ENCODE measurements at places on chromosomes 16 and 17.

- no peak for DNase-seq
Measured at GRCh38 chr16:63714876-63715275, 1407.0 kb downstream of the CDH11 start.

- no peak for DNase-seq
Measured at GRCh38 chr17:17355426-17355825, 52.3 kb downstream of the NT5M start.

DNA sequence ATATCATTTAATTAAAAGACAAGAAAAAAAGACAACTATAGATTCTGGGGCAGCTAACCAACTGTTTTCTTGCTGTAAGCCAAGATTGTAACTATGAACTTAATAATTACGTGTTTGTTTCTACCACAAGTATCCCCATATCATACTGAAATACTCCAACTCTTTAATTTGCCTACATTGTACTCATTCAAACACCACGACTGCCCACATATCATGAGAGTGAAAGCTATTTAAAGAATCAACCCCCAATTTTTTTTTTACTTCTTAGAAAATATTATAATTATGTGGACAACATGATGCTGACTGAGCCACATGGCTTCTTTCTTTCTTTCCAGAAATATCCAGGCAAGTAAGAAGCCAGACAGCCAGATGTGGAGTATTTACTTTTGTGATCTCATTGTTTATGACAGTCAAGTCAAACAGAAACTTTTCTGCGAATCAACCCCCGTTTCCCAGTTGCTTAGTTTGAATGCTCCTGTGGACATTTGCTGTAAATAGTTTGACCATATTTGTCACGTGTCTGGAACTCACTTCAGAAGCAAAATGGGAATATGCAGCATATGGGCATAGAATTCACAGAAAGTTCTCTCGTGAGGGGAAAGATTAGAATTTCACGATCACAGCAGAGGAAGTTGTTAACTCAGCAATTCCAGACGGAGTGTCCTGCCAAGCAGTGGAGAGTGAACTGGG is 126.8 kb upstream of the PSMD7 start:
- no peak for DNase-seq

DNA sequence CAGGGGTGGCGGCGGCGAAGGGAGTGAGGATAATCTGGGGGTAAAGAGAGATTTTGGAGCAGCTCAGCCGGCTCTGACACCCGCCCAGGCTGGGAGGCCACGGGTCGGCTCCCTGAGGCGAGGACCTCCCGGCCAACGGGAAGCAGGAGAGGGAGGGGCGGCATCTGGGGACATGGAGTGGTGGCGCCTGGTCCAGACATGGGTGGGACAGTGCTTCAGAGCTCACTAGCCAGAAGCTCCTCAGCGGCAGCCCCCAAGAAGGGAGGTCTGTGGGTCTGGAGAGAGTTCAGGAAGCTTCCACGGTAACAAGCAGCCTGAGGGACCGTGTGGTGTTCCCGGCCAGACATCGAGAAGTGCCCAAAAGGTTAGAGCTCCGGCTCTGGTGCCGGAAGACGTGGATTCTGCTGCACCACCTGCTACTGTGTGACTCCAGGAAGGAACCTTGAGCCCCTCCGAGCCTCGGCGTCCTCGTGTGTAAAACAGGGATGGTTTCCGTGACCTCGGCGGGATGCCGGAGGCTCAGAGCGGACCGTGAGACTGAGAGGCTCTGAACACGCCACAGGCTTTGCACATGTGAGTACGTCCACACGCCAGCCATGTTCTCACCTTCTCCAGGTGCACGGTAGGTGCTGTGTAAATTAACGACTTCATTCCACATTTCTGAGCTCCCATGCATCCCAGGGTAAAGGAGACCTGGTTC is 56.9 kb downstream of the TIMM22 start:
- DNase-seq: no peak

GRCh38 chr16:21654881-21655280 is 2.5 kb upstream of the IGSF6 start:
- DNase-seq: no peak

DNA sequence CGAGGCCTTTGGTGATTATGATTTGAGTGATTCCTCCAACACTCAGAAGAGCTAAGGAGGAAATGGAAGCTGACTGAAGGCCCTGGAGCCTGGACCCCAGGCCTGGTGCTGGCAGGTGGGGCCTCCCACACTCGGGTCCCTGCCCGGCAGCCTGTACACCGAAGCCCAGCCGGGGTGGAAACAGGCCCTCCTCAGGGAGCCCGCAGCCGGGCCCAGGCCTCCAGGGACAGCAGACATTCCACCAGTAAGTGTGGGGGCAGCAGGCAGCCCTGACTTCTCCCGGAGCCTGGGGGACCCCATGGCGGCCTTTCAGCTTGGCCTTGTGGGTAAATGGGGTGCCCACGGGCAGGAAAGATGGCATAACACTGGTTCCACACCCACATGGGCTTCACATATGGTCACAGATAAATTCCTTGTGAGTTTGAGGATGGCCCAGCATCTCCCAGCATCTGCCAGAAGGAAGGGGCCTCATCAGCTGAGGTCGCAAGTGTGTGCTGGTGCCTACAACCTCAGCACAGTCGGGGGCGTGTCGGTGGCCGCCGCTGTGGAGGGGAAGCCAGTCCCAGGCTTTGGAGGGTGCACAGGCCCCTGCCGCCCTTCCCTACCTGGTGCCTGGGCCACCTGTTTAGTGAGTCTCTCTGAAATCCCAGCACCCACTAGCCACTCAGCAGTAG is 29.2 kb upstream of the SLC38A10 start:
- no peak for DNase-seq

- DNase-seq: no peak
Measured at GRCh38 chr17:1872976-1873375, 43.2 kb downstream of the RPA1 start.

GRCh38 chr17:61015966-61016365 is 338.3 kb downstream of the BCAS3 start:
- DNase-seq: no peak

- DNase-seq: no peak
Measured at GRCh38 chr17:18017958-18018357, 21.0 kb downstream of the ATPAF2 start.

DNA sequence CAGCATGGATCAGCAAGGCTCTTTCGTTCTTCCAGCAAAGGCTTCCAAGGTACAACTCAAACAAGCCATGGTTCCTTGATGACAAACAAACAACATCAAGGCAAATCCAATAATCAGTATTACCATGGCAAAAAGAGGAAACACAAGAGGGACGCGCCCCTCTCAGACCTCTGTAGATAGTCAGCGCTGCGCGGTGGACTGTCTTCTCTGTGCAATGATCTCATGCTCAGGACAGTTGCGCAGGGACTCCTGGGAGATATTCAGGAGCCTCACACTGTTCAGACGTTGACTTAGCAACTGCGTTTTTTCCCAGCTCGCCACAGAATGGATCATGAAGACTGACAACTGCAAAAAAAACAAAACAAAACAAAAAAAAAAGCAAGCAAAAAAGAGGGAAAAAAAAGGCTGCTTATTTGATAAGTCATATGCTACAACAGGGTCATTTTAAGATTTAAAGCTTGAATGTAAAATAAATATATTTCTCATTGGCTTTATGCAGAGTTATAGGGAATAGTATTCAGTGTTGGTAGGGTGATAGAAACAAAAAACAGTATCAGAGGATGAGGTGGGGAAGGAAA is 37.1 kb upstream of the ADCY7 start:
- no peak for DNase-seq

GRCh38 chr16:12749076-12749475 is 54.6 kb downstream of the CPPED1 start:
- no peak for DNase-seq

DNA sequence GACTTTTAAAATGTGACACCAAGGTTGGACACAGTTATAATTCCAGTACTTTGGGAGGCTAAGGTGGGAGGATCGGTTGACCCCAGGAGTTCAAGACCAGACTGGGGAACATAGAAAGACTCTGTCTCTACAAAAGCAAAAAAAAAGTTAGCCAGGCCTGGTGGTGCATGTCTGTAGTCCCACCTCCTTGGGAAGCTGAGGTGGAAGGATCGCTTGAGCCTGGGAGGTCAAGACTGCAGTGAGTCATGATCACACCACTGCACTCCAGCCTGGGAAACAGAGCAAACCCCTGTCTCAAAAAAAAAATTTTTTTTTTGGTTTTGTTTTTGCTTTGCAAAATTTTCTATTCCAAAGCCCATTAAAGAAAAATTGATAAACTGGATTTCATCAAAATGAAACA is 281.4 kb downstream of the BCAS3 start:
- no peak for DNase-seq

GRCh38 chr17:34464812-34465211 is 101.8 kb upstream of the CCL1 start:
- DNase-seq: no peak

- no peak for DNase-seq
Measured at GRCh38 chr17:32551186-32551955, 64.6 kb downstream of the CDK5R1 start.

DNA sequence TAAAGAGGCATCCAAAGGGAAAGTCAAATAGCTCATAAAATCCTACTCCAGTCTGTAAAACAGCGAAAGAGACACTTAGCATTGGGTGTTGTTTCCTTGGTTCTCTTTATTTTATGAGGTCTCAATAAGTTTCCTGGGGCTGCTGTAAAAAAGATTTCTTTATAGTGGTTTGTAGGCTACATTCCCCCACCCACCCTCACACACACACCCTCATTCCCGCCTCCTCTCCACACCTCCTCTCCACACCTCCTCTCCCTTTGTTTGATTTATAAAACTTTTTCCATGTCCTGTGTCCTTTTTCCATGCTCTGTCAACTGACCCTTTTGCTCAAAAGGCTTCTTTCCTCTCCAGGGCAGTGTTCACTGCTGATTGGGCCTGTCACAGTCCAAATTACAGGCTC is 178.9 kb upstream of the SOX9 start:
- DNase-seq: no peak

DNA sequence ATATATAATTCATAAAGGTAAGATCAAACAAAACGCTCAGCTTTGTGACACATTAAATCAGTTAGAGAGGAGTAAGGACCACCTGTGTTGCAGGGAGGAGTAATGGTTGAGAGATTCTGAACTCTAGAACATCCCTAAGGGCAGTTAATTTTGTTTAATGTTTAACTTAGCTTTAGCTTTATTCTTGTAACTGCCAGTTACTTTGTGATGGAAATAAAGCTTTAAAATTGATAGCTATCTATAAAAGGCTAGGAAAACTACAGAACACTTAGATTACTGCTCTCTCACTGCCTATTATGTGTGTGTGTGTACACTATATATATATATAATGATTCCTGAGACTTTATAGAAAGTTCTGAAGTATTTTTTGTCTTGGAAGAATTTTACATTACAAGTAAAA is 37.8 kb downstream of the PTRH2 start:
- DNase-seq: no peak

DNA sequence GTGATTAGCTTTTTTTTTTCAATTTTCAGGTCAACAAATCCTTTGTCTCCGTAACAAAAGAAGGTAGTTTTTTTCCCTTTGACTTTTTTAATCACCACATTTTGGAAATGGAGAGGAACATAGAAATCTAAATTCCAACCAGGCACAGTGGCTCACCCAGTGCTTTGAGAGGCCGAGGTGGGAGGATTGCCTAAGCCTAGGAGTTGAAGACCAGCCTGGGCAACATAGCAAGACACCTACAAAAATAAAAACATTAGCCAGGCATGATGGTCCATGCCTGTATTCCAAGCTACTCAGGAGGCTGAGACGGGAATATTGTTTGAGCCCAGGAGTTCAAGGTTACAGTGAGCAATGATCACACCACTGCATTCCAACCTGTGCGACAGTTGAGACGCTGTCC is 5.7 kb downstream of the PSMD7 start:
- no peak for DNase-seq

GRCh38 chr17:15926039-15926740 is 18.7 kb upstream of the ADORA2B start:
- DNase-seq: no peak

GRCh38 chr17:34981538-34982241 is 1.4 kb downstream of the LIG3 start:
- no peak for DNase-seq

DNA sequence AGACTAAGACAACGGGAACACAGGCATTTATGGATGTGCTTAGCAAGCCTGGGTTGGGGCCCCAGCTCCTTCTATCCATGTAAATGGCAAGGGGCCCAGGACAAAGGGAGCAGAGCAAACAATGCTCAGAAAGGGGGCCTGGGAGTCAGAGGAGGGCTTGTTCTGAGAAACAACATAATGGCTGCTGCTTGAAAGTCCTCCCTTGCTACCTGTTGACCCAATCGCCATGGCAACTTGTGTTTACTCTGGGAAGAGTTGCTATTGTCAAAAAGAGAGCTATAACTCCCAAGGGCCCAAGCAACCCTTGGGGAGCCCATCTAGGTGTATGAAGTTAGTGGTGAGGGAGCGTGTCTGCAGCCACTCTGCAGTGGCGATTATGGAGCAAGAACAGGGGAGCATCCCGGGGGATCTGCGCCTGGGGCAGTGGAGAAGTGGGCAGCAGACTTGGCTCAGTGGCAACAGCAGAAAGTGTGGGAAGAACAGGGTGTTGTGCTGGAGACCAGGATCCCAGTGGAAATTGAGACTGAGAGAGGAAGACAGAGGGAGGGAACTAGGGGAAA is 118.7 kb upstream of the NLRP1 start:
- DNase-seq: no peak

- DNase-seq: no peak
Measured at GRCh38 chr16:81170824-81171223, 67.7 kb upstream of the BCO1 start.

Measured in activated CD4-positive, CD25-positive, alpha-beta regulatory T cell (primary cell).